KBM-7 (cell line): ENCODE measurements at places on chromosomes 7 and 10.
A peak's percentile ranks its signal among the peaks of the same experiment; 100 is the strongest.

DNA sequence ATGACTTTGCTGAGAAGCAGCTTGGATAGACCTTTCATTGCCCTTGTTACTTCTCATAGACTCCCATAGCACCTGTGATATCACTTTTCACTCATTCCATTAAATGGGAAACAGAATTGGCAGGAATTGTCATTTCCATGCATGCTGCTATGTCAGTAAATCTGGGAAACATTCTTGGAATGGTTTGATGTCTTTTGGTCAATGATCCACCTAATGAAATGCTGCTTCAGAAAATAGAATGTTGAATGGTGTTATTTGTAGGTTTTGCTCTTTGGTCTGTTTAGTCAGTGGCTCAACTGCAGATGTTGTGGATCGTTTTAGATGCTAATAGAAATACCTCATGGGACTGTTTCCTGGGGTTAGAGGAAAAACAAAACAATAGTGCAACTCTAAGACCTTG lies 127.8 kb downstream of the PLPP4 start:
- no peak for DNase-seq

DNA sequence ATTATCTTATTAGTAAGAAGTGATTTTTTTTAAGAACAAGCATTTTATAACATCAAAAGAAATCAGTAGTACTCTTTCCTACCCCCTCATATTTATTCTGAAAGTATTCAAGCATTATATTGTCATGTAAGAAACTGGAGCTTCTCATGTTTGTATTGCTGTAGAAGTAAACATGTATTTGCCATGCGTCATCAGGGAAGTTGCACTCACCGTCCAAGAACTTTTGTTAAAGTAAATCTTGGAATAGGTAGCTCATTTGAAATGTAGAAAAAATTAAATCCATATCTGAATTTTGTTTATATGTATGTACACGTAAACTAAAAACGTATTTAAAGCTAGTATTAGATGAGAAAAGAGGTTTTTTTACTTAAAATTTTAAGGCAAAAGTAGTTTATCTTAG lies 96.8 kb downstream of the PTEN start:
- no peak for DNase-seq

DNA sequence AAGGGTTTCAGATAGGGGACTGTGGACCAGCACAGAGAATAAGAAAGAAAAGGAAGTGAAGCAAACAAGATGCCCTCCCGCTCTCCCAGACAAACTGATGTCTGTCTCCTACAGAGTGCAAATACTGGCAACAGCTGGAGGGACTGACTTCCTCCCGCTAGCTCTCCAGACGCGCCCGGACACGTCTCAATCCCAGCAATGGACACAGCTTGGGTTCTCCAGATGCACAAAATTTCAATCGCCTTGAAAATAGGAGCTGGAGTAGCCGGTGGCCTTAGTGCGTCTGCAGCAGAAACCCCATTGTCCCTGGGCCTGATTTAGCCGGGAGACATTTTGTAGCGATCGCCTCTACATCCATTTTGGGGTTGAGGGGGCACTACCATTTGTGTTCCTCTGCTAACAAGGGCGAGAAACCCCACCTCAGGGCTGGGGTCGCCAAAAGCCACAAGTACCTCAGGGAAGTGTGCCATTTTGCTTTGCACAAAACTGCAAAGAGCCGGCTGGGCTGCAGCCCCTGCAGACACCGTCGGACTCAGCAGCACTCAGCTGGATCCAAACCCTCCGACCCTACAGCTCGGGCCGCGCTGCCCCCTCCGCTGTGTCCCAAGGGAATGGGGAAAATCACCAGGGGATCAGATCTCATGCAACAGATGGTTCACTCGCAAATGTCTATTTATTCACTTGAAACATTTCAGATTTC lies 5.9 kb downstream of the CPA2 start:
- peak; percentile 53 for DNase-seq

- no peak for DNase-seq
Observed at GRCh38 chr7:5445981-5446594, 22.5 kb upstream of the TNRC18 start.

GRCh38 chr10:31940839-31941653 lies 12.4 kb upstream of the ARHGAP12 start:
- DNase-seq = no peak

GRCh38 chr10:124323806-124324205 lies 94.9 kb downstream of the OAT start:
- no peak for DNase-seq

DNA sequence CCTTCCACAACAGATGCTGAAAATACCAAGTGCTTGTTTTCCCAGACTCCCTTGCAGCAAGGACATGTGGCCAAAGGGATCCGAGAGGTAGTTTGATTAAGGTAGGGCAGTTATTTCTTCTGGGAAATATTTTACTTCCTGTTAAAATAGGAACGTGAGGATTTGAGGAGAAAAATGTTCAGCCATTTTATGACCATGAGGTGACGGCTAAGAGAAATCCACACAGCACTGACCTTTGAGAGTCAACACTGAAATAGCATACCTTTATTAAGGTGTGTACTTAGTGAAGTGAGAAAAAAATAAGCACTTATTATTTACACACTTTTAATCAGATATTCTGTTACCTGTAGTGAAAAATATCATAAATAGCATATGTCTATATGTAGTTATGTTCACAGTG lies 133.9 kb downstream of the PPP1R3A start:
- DNase-seq = no peak

DNA sequence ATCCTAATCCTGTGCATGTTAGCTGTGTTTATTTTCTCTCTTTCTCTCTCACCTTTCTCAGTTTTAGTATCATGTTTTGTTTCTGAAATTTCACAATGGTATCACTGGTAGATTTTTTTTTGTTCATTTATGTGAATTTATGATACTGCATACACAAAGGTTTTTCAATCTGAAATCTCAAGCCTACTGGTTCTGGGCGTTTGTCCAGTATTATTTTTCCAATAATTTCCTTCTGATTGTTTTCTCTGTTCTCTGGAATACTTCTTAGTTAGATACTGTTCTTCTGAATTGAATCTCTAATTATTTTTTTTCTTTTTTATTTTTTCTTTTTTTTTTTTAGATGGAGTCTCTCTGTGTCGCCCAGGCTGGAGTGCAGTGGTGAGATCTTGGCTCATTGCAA lies 96.2 kb upstream of the TMEM72 start:
- no peak for DNase-seq

GRCh38 chr7:124662937-124663336 lies 102.7 kb downstream of the GPR37 start:
- no peak for DNase-seq

DNA sequence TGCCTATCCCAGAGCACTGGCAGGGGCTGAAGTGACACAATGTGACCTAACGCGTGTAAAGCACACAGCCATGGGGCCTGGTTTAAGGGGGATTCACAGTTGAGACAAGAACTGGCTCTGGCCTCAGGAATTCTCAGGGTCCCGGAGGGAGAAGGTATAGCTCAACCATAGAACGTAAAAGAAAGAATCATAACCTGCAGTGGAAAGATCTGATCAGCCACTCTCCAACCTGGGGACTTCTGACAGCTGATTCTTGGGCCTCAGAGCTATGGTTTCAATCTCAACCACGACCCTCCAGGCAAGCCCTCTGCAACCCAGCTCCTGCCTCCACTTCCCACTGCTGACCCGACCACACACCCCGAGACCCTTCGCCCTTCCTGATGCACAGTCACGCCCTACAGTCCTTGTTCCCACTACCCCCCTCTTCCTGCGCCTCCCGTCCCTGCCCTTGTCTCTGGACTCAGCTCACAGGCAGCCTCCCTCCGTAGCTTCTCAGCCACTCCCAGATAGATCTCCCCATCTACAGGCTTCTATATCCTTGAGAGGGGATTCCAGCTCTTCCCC lies 245.2 kb downstream of the BUB3 start:
- DNase-seq = no peak

GRCh38 chr7:2717293-2718261 lies 29.6 kb downstream of the AMZ1 start:
- peak; percentile 35 for DNase-seq

DNA sequence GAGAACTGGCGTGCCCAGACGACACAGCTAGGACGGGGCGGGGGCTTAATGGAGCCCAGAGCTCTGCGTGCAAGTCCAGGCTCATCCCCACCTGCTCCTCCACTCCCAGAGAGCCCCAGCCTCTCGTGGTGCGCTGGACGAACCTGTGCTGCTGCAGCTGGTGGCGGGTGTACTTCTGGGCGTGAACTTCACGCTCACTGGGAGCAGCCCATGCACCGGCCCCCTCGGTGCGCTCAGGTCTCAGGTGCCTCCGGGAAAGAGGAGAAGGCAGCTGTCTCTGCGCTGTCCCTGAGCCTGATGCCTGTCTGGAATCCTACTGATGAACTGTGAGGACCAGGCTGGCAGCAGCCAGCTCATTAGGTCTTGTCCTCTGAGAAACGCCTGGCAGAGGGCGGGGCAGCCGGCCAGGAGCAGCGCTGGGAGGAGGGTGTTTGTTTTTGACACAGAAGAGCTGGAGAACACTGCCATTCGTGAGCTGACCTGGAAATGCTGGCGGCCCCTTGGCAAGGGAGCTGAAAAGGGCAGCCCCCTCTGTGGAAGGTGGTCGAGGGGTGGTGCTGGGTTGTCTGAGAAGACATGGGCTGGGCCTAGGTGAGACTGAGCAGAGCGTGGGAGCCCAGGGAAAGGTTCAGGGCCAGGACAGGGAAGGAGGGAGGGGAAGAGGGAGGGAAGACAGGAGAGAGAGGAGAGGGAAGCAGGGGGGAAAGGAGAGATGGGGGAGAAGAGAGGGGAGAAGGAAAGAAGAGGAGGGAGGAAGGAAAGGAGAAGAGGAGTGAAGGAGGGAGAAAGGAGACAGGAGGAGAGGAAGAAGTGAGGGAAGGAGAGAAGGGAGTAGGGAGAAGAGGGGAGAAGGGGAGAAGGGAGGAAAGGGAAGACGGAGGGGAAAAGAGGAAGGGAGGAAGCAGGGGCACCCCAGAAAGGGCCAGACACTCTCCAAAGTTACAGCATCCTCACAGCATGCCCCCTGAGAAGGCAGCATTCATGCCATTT lies 53.5 kb upstream of the TNS3 start:
- DNase-seq = no peak

DNA sequence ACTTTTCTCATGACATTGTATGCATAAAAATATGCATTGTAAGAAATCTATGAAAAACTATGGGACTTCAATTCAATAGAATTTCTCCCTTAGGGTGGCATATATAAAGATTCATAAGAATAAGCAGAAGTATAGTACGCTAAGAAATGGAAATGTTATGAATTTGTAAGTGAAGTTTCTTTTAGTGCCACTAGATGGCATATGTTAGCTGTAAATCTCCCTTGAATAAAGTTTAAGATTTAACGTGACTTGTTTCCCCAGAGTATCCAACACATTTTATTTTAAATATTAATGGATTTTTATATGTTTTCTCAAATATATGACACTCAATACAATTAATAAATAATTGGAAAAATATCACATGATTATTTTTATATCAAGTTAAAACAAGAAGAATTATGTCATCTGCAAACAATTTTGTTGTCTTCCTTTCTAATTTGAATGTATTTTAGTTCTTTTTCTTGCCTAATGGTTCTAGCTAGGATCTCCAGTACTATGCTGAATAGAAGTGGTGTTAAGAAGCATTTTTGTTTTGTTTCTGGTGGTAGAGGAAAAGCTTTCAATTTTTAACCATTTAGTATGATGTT lies 287.2 kb downstream of the HGF start:
- peak; percentile 32 for DNase-seq

DNA sequence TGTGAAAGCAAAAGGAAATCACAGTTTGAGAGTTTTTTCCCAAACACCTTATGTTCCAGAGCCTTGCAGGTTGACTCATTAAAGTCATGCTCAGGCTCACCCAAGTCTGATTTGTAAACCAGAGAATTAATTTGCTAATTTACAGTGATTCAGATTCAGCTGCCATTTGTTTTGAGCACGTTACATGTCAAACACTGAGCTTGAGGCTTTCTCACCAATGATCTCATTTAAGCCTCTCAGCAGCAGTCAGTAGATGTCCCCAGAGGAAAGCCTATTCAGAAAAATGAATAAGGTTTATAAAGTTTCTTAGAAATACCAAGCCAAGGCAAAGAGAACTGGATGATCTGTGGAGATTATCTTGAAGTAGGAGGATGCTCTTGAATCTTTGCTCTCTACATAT lies 420.4 kb downstream of the HTR7 start:
- no peak for DNase-seq

GRCh38 chr10:127322286-127322685 lies 125.9 kb upstream of the INSYN2A start:
- DNase-seq = no peak

- no peak for DNase-seq
Observed at GRCh38 chr10:79898597-79899325, 50.1 kb downstream of the SFTPD start.

- DNase-seq = no peak
Observed at GRCh38 chr10:42958142-42958868, 118.6 kb upstream of the RET start.

- peak; percentile 12 for DNase-seq
Observed at GRCh38 chr10:60978287-60979115, 34.5 kb upstream of the RHOBTB1 start.

- no peak for DNase-seq
Observed at GRCh38 chr10:92789786-92790185, 58.5 kb upstream of the EXOC6 start.

DNA sequence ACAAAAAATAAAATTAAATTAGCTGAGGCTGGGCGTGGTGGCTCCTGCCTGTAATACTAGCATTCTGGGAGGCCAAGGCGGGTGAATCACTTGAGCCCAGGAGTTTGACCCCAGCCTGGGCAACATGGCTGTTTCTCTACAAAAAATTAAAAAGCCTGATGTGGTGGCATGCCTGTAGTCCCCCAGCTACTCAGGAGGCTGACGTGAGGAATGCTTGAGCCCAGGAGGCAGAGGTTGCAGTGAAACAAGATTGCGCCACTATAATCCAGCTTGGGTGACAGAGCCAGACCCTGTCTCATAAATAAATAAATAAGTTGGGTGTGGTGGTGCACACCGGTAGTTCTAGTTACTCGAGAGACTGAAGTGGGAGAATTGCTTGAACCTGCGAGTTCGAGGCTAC lies 65.1 kb downstream of the GNA12 start:
- DNase-seq = no peak

DNA sequence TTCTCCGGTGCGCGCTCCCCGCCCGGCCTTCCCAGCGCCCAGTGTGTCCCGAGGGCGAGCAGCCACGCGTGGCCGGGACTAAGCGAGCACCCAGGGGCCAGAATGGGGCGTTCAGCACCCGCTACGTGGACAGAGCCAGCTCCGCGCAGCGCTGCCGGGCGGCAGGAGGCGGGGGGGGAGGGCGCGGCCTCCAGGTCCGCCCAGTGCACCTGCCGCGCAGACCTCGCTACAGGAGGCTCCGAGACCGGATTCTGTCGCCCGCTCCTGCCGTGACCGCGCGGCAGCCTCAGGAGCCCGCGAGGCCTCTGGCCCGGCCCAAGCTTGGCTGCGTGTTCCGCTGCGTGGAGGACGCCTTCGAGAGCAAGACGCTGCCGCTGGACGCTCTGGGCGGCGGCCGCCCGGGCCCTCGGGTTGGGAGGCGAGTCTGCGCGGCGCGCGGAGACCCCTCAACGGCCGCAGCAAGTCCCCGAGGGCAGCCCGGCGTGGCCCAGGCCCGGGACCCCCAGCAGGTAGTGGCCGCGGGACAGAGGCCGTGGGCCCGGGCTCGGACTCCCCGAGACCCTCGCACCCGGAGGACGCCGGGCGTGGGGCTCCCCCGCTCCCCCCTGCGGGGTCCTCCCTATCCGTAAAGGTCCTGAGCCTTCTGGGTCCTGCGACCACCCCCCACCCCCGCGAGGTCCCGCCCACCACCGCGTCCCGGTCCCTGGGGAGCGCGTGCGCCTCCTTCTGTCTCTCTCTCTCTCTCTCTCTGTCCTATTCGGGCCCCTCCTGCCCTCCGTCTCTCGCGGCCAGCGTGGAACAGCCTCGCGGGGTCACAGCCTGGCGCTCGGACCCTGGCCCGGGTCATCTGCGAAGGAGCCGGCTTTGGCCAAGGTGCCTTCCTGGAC lies 904 bp upstream of the DPYSL4 start:
- peak; percentile 30 for DNase-seq

GRCh38 chr7:111030336-111030735 lies 60.6 kb upstream of the LRRN3 start:
- no peak for DNase-seq
